ENCODE measurements at places on chromosomes 4 and X. TPM values are rescaled to one million over a fixed set of nuclear protein-coding genes. Genes with fewer than 3 reads are reported as not detected.

The MTCP1 gene
- 12.8 TPM for total RNA-seq

DNA sequence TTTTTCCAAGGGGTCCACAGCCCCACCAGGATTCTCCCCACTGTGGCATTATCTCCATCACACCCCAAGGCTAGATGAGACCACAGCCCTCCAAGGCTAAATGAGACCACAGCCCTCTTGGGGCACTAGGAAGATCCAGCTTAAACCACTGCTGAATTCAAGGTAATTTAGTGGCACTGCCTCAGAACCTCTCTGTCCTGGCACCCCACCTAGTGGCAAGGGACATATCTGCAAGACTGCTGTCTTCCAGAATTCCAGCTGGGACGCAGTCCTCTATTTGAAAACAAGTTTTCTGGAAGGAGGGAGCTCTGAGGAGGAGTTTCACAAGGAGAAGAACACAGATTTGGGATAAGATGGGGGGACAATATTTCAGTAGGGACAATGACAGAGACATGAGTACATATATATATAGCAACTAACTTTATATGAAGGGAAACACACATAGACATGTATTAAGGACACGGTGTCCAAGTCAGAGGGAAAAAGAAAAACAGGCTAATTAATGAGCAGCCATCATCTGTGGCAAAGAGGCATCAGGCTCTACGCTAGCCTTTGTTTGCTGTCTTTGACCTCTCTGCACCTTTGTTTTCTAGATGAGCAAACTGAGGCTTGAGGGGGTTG, 9.3 kb downstream of the CETN2 start:
- DNase-seq: peak; percentile 65

DNA sequence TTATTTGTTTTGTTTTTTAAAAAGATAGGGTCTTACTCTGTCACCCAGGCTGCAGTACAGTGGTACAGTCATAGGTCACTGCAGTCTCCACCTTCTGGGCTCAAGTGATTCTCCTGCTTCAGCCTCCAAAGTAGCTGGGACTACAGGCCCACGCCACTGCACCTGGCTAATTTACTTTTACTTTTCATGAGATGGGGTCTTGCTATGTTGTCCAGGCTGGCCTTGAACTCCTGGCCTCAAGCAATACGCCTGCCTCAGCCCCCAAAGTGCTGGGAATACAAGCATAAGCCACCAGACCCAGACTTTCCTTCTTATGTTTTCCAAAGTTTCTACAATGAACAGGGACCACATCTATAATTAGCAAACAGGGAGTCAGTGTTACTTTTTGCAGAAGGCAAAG, 37.9 kb upstream of the MXD4 start:
- DNase-seq: no peak

- DNase-seq: no peak
These were observed 162.2 kb downstream of the NPFFR2 start for GRCh38 chr4:72194046-72194445.

The MBNL3 gene
- total RNA-seq: 3.4 TPM

- no peak for DNase-seq
These were observed 36.8 kb downstream of the CC2D2A start for GRCh38 chr4:15506464-15506863.

GRCh38 chr4:112704991-112705845, 68.3 kb downstream of the LARP7 start:
- peak; percentile 47 for DNase-seq

DNA sequence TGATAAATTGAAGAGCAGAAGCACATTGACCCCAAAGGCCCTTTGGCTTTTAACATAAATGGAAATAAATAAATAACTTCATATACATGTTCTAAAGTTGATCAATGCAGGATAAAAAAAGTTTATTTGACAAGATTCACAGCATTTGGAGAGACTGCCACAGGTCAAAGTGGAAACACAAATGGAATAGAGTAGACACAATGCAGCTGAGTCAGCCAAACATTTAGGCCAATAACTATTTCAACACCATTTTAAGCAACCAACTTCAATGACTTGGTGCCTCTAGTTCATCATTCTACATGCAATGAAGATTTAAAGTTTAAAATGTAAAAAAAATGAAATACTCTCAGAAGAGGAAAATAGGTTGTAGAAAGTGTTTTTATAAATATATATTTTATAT, 365.2 kb downstream of the FAT4 start:
- DNase-seq: no peak

Data from WTC11 (cell line).